Cardiac muscle cell (in vitro differentiated cells and primary cell): ENCODE measurements at places on chromosomes 1 and 21. TPM values are rescaled to one million over a fixed set of nuclear protein-coding genes. Genes with fewer than 3 reads are reported as not detected.

CFHR5 gene
- 0.39 TPM in 1 of 2 replicates, not detected in the other for total RNA-seq

HLX gene
- 1.3 and 4.5 TPM in 2 replicates for total RNA-seq

NBPF4 gene
- total RNA-seq, result not detected in 2 replicates

DNA sequence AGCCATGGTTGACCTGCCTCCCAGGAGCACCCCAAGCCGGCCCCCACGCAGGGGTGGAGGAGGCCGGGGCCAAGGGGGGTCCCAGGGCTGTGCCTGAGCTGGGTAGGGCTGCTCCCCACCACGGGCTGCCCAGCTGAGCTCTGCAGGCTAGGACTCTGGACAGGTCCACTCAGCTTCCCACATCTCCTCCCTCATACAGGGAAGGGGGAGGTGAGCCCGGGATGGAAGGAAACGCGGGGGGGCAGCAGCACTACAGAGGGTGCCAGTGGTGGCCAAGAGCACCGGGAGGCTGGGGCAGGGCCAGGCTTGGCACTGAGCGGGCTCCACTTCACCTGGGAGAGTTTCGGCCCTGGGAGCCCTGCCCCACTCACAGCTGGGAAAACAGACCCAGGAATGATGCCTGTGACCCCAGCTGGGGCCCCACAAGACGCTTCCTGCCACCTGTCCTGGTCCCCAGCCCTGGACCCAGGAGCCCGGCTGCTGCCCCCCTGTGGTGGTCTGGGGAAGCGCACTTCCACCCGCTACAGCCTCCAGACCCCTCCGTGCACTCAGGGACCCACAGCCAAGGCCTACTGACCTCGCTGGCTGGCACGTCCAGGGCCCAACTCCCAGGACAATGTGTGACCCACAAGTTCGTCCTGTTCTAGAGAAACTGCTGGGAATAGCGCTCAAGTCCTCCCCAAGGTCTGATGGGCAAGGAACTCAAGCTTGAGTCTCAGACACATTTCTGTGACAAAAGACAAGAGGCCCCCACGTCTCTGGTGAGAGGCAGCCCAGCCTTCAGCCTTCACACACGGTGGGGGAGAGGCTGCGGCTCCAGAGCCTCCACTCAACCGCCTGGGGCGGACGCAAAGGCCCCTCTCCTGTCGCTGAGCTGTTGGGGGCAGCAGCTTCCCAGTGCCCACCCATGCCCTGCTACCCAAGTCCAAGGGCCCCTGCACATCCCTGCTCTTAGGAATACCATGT, 3.0 kb downstream of the AURKAIP1 start:
- DNase-seq, result peak; percentile 60
- H3K27ac ChIP-seq, result no peak overlapping the region
- peaks cover 5% of the 10 kb centered on the region for H3K4me1 ChIP-seq
- H3K36me3 ChIP-seq, result peaks cover 4% of the 10 kb centered on the region

DNA sequence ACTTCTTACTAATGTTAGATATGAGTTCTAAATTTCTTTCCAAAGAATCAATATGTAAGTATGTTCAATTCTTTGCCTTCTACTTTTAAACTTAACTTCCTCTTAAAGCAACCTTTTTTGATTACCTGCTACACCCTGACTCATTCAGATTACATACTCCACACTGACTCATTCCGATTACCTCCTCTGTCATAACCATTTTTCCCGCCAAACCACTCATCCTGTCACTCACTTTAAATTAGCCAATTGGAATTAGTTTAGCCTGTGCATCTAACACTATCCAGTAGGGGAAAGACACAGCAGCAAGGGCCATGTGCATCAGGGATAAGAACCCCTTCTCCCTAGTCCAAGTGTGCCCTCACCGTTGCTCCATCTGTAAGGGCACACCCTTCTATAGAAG, 815.5 kb downstream of the BRINP3 start:
- H3K27me3 ChIP-seq, result no peaks in the 10 kb centered on the region
- no peak overlapping the region for H3K4me3 ChIP-seq
- DNase-seq, result no peak
- H3K27ac ChIP-seq, result no peak overlapping the region

DNA sequence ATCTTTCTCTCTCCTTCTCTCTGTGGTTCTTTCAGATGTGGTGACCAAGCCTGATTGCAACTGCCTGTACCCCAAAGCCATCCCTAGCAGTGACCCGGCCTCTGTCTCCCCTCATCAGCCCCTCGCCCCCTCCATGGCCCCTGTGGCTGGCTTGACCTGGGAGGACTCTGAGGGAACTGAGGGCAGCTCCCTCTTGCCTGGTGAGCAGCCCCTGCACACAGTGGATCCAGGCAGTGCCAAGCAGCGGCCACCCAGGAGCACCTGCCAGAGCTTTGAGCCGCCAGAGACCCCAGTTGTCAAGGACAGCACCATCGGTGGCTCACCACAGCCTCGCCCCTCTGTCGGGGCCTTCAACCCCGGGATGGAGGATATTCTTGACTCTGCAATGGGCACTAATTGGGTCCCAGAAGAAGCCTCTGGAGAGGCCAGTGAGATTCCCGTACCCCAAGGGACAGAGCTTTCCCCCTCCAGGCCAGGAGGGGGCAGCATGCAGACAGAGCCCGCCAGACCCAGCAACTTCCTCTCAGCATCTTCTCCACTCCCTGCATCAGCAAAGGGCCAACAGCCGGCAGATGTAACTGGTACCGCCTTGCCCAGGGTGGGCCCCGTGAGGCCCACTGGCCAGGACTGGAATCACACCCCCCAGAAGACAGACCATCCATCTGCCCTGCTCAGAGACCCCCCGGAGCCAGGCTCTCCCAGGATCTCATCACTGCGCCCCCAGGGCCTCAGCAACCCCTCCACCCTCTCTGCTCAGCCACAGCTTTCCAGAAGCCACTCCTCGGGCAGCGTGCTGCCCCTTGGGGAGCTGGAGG, 12.7 kb downstream of the CSF1 start:
- H3K27me3 ChIP-seq, result no peaks in the 10 kb centered on the region
- no peak for DNase-seq
- no peak overlapping the region for H3K4me3 ChIP-seq
- H3K27ac ChIP-seq, result no peak overlapping the region
- H3K36me3 ChIP-seq, result no peaks in the 10 kb centered on the region
- no peaks in the 10 kb centered on the region for H3K4me1 ChIP-seq

DNA sequence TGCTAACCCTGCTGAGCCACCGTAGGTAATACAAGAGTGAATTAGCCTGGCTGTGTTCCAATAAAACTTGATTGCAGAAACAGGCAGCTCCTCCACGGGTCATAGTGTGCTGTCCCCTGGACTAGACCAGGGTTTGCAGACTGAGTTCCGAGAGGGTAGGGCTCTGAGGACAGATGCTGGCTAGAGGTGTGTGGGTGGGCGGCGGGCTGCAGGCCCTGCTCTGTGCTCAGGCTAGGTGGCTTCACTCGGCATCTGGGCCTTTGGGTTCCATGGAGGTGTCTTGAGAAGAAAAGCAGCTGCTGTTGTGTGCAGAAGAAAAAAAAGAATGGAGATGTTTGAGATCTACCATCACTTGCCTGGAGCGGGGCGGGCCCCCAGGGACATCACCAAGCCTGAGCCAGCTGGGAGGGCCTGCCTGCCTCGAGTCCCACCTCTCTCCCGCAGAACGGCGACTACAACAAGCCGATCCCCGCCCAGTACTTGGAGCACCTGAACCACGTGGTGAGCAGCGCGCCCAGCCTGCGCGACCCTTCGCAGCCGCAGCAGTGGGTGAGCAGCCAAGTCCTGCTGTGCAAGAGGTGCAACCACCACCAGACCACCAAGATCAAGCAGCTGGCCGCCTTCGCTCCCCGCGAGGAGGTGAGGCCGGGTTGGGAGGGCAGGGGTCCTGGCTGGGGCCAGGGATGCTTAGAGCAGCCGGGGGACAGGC, 7.9 kb downstream of the TMEM201 start:
- no peak for DNase-seq
- no peak overlapping the region for H3K4me3 ChIP-seq
- H3K36me3 ChIP-seq, result peaks cover 13% of the 10 kb centered on the region
- peaks cover 15% of the 10 kb centered on the region for H3K4me1 ChIP-seq

DNA sequence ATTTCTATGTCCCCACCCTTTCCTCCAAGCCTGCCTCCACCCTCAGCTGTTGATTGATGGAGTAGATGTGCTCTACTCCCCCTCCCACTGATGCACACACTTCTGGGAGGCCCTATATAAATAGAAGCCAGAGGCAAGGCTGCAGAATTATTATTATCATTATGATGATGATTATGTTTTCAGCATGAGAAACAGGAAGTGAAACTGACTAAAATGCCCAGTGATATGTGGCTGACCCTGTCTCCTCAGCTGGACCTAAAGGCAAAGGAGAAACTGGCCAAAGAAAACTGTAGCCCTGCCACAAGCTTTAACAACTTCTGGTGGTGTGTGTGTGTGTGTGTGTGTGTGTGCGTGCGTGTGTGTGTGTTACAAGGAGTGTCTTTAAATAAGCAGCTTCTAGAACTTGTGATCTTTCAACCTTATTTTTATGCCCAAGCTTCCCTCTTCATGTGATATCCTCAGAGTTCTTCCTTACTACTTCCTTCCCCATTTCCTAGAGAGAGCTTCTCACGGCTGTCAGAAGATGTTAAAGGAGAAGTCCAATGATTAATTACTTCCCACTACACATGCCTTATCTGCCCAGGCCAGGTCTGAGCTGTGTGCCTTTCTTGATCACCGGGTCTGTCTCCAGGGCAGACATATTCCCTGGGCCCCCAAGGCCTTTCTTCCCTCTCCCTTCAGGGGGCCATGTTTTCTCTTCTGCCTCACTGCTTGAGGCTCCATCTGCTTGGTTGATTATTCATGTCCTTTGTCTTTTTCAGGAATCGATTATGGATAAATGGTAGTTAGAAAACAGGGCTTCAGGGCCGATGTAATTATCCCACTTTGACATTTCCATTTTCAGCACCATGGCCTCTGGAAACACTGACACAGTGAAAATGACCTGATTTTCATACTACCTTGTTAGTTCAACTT, 11.6 kb upstream of the MAPKAPK2 start:
- no peaks in the 10 kb centered on the region for H3K27me3 ChIP-seq
- peak overlapping the region; percentile 89 for H3K27ac ChIP-seq
- peaks cover 44% of the 10 kb centered on the region for H3K4me1 ChIP-seq
- H3K4me3 ChIP-seq, result no peak overlapping the region
- no peaks in the 10 kb centered on the region for H3K36me3 ChIP-seq
- DNase-seq, result no peak

- no peak for DNase-seq
- no peaks in the 10 kb centered on the region for H3K36me3 ChIP-seq
- no peaks in the 10 kb centered on the region for H3K27me3 ChIP-seq
- H3K4me1 ChIP-seq, result peaks cover 45% of the 10 kb centered on the region
These were observed 93.2 kb upstream of the HNRNPU start for GRCh38 chr1:244957525-244957924.

- no peaks in the 10 kb centered on the region for H3K4me1 ChIP-seq
- H3K27ac ChIP-seq, result no peak overlapping the region
- H3K27me3 ChIP-seq, result no peaks in the 10 kb centered on the region
- no peak overlapping the region for H3K4me3 ChIP-seq
- no peak for DNase-seq
These were observed 1022.3 kb upstream of the B3GALT2 start for GRCh38 chr1:194208674-194209073.

DNA sequence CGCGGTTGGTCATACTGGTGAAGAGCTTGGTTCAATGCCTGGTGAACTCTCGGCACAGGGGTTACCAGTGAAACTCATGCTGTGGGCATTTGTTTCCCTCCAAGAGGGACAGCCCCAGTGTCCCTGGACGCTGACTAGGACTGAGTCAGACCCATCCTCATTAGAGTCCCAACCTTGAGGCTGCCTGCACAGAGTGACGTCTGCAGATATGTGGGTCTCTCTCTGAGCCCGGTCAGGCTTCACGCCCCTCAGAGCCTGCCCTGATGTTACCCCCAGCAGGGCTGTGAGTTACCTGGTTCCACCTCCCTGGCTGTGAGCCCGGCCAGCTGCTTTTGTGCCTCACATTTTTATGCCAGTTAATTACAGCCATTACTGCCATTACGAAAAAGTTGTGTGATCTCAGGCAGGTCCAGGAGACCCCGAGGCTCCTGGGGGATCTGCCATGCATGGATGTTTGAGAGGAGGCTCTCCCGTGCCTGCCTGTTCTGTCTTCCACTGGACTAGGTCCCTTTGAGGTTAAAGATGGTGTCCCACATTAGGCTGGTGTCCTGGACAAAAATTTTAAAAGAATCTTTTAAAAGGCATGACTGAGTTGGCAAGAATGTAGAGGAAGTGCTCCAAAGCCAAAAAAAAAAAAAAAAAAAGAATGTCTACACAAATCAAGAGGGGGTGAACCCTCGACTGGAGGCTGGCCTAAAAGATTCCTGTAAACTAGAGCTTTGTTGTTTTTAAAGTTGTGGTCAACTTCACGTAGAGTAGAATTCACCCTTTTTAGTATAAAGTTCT, 36.6 kb upstream of the PADI1 start:
- no peaks in the 10 kb centered on the region for H3K27me3 ChIP-seq
- no peaks in the 10 kb centered on the region for H3K36me3 ChIP-seq
- no peaks in the 10 kb centered on the region for H3K4me1 ChIP-seq
- no peak for DNase-seq
- H3K27ac ChIP-seq, result no peak overlapping the region
- no peak overlapping the region for H3K4me3 ChIP-seq

GRCh38 chr1:92655197-92655801, 129.6 kb downstream of the EVI5 start:
- H3K36me3 ChIP-seq, result no peaks in the 10 kb centered on the region
- no peaks in the 10 kb centered on the region for H3K27me3 ChIP-seq
- no peak for DNase-seq
- H3K4me1 ChIP-seq, result no peaks in the 10 kb centered on the region
- no peak overlapping the region for H3K4me3 ChIP-seq
- no peak overlapping the region for H3K27ac ChIP-seq

DNA sequence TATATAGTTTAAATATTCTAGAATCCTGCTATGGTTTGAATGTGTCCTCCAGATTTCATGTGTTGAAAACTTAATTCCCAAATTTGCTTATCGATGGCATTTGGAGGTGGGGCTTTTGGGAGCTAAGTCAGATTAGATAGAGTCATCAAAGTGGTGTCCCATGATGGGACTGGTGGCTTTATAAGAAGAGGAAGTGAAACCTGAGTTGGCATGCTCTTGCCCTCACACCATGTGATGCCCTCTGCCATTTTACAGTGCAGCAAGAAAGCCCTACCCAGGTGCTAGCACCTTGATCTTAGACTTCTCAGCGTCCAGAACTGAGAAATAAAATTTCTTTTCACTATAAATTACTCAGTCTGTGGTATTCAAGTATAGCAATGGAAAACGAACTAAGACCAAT, 111.3 kb downstream of the TGFB2 start:
- no peaks in the 10 kb centered on the region for H3K27me3 ChIP-seq
- H3K27ac ChIP-seq, result no peak overlapping the region
- H3K4me3 ChIP-seq, result no peak overlapping the region
- no peaks in the 10 kb centered on the region for H3K36me3 ChIP-seq
- H3K4me1 ChIP-seq, result peaks cover 36% of the 10 kb centered on the region

- no peaks in the 10 kb centered on the region for H3K4me1 ChIP-seq
- DNase-seq, result no peak
- no peaks in the 10 kb centered on the region for H3K36me3 ChIP-seq
- H3K27me3 ChIP-seq, result peaks cover 59% of the 10 kb centered on the region
These were observed 801 bp upstream of the C2CD4D start for GRCh38 chr1:151840421-151840820.
